ENCODE measurements at places on chromosomes 12 and 14.

- no peak for DNase-seq
Measured at GRCh38 chr12:125492354-125493270, 427.4 kb downstream of the AACS start.

DNA sequence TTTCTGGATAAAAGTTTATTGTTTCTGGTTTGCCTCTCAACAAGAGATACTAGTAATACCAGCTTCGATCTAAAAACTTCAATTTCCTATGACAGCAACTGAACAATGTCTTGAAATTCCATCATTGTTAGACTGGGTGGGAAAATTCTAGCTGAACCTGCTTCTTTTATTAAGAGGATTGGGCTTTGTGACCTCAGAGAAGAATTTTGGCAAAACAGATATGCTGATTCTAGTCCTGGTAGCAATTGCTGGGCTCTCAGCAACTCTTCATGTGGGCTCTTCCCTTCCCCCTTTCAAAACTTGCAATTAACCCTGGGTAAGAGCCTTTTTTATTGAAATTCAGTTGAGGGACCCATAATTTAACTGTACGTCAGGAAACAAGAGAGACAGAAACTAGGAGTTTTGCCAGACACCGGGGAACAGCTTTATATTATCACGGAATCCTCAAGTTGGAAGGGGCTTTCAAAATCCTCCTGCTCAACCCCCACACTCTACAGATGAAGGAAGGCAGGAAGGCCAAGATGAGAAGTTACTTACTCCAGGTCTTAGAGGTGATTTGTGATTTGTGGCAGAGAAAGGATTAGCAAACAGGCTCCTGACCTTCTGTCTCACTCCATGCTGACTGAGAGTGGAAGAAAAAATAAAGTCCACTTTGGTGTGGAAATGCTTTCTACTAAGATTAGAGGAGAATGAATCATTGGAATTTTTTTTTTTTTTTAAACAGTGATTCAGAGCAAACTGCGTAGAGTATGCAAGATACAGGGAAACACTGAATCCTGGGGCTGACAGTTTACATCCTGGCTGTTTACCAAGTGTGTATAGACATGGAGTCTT, 239.0 kb upstream of the ATP2B1 start:
- no peak for DNase-seq

DNA sequence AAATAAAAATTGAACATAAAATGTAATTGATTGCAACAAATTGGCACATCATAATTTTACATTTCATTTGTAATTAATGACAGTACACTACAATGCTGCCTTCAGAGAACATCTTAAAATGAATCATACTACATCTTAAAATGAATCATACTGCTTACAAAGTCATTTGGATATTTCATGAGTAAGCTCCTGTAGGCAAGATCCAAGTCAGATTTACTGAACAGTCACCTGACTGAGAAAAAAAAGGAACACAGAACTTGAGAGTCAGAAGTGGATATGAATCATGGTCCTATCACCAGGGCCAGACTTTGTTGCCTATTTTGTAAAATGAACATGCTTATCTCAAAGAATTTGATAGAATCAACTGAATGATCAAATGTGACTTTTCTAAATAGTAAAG, 32.7 kb upstream of the FBLN5 start:
- DNase-seq: no peak

DNA sequence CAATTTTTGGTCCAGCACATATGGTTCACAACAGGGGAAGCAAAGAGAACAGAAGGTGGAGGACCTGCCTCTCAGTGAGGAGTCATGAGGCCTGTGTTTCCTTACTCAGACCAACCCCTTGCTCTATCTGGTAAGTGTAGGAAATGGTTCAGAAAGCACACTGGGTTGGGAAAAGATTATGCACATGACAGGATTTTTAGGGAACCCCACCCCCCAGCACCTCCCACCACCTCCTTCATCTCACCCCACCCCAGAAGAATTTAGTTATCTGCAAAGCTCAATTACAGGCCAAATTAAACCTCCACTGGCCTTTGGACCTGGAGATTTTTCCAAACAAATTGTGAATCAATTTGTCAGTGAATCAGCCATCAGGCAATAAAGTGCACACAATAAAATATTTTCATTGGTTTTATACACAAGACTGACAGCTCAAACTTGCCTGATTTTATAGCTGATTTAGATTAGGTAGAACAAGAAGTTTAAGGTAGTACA, 132.8 kb downstream of the DACT1 start:
- DNase-seq: no peak

DNA sequence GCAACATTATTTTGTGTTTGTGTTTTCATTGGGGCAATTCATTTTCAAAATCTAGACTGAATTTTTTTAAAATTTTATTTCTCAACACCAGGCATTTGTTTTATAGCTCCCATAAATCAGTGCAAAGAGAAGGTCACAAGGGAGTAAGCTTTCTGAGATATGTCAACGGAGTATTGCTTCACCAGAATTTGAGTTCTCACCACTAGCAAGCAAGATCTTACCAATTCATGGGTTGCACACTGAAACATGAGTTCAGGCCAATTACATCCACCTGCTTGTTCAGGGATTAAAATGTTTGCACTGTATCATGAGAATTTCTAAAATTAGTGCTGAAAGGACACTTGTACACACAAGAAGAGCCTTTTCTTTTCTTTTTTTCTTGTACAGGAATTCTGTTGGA, 121.9 kb downstream of the CAND1 start:
- DNase-seq: no peak

GRCh38 chr12:39764944-39765560, 145.4 kb upstream of the ABCD2 start:
- DNase-seq: no peak

- no peak for DNase-seq
Measured at GRCh38 chr14:30445852-30446251, 113.1 kb upstream of the G2E3 start.

DNA sequence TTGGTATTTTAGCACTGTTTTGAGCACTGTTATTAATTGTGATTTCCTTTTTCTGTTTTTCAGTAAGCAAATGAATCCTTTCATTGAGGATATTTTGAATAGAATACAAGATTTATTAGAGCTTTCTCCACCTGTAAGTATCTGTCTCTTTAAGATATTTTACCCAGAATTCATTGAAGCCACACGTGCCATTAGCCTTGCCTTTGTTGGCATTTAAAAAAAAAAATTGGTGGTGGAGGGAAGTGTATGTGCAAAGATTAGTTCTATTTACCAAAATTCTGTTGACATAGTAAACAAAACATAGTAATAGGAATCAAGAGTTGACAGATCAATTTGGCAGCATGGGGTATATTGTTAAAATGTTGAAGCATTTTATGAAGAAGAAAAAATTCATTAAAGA, 23.8 kb downstream of the XPOT start:
- DNase-seq: no peak

GRCh38 chr14:61854898-61855297, 92.7 kb downstream of the SNAPC1 start:
- no peak for DNase-seq

- no peak for DNase-seq
Measured at GRCh38 chr14:85315290-85315689, 214.7 kb upstream of the FLRT2 start.

DNA sequence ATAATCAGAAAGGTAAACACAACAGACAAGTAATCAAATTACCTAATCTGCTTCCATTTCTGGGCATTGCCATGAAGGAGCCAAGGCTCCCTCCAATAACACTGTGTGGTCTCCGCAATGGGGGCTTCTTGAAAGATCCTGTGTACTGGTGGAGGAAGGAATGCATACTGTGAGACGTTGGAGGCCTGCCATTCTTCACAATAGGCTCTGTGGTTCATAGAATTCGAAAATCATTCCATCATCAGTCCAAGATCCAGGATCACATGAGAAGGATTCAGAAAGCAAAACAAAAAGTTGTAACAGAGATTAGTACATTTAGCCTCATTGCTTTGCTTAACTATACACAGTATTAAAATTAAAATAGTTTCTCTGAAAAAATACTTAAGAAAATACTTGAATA, 76.3 kb downstream of the CDK17 start:
- DNase-seq: no peak

GRCh38 chr12:116465856-116466255, 93.3 kb upstream of the MAP1LC3B2 start:
- no peak for DNase-seq

- no peak for DNase-seq
Measured at GRCh38 chr12:27931390-27931789, 41.1 kb downstream of the PTHLH start.
